ENCODE measurements at places on chromosomes 1 and 21.

DNA sequence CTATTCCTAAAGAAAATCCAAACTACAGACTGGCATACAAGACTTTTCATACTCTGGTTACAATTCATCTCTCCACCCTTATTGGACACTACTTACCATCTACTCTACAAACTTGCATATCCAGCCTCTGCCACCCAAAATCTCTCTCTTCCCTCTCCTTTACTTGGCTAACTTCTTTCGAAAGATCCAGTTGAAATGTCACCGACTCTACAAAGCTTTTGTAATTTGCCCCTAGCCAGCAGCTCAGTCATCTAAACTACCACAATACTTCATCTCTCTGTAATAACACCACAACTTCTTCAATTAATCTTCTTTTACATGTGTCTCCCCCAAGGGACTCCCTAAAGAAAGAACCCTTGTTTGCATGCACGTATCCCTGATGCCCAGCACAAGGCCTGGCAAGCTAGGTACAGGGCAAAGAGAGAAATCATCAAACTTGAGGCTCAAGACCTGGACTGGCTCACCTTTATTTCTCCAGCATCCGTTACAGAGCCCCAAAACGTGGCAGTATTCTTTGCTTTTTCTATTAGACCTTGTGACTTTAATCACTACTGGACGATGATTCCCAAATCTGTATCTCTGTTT is 2.7 kb downstream of the ZBTB21 start:
- no peak for DNase-seq

DNA sequence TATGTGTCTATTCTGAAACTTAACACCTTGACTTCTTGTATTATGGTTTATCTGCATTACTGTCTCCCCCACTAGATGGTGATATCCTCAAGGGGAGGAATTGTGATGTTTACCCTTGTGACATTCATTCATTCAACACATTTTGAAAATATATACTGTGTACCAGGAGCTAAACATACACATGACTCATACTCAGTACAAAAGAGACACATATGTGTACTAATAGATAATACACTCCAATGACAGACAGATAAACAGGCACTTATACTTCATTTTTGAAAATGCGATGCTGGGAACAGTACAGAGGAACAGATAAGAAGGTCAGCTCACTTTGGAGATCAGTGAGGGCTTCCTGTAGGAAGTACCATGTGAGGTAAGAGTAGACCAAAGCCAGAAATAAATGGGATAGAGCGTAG is 8.9 kb upstream of the RAB3GAP2 start:
- DNase-seq = no peak

GRCh38 chr1:63630666-63631065 is 37.5 kb downstream of the PGM1 start:
- no peak for DNase-seq

DNA sequence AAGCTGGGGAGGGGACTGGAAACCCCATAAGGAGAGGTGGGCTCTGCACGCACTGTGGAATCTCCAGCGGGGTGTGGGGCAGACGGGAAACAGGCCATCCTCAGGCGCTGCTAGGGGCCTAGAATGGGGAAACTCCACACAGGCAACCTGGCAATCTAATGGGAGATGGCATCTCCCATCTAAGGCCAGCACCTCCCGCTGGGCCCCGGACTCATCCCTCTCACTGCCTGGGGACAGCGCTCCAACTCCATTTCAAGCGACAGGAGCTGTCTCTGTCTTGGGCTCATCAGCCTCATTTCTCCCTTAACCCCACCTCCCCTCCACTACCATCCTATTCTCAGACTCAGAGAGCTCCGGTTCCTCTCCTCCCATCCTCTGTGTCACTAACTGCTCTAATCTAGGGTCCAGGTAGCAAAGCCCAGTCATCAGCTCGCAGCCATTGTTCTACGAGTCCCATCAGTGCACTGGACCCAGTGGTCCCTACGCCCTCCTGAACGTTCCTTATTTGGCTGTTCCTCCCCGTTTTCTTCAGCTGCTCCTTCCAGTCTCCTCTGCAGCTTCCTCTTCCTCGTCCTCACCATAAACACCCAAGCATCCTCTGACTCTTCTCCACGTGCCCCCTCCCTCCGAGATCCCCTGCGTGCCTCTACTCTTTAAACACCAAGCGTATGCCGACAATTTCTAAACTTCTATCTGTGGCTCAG is 93.4 kb upstream of the CASZ1 start:
- DNase-seq = no peak

DNA sequence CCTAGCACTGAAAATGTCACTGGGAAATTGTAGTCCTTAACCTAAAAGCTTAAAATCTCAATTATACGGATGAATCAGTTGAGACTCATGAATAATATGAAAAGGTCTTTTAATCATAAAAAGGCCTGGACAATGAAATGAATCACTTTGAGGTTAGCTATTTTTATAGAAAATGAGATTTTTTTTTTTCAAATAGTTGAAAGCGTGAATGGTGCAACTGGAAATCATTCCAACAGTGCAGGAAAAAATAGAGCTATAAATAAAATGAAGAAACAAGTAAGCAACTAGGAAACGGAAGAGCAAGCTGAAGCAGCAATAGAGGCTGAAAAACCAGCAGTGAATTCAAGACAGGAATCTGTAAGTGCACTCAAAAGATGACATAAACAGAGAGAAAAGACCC is 142.9 kb downstream of the BACH1 start:
- DNase-seq = no peak

DNA sequence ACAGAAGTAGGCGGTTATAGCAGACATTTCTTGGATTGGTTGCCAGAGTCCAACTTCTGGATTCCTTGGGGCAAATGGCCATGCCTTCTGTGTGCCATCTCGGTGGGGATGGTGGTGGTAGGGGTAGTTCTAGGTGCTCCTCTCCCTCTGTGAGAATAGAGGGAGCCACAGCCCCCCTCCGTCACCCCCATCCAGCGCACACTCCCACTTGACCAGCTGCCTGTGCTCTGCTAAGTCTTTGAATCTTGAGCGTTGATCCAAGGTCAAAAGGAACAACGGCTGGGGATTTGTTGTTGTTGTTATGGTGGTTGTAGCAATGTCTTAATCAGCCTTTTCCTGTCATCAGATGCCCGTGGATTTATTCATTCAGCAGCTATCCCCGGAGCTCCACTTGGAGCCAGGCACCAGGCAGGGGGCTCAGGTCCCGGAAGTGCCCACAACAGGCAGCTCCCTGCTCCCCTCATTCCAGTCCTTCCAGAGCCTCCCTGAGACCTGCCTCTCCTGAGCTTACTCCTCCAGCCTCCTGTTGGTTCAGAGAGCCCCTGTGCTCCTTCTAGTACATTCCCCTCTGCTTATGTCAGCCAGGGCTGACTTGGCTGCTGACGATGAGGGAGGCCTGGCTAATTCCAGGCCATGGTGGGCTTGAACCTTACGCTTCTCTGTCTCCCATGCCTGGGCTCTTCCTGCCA is 146.6 kb upstream of the WNT4 start:
- no peak for DNase-seq

- no peak for DNase-seq
Observed at GRCh38 chr1:27436204-27437159, 44.1 kb downstream of the GPR3 start.

DNA sequence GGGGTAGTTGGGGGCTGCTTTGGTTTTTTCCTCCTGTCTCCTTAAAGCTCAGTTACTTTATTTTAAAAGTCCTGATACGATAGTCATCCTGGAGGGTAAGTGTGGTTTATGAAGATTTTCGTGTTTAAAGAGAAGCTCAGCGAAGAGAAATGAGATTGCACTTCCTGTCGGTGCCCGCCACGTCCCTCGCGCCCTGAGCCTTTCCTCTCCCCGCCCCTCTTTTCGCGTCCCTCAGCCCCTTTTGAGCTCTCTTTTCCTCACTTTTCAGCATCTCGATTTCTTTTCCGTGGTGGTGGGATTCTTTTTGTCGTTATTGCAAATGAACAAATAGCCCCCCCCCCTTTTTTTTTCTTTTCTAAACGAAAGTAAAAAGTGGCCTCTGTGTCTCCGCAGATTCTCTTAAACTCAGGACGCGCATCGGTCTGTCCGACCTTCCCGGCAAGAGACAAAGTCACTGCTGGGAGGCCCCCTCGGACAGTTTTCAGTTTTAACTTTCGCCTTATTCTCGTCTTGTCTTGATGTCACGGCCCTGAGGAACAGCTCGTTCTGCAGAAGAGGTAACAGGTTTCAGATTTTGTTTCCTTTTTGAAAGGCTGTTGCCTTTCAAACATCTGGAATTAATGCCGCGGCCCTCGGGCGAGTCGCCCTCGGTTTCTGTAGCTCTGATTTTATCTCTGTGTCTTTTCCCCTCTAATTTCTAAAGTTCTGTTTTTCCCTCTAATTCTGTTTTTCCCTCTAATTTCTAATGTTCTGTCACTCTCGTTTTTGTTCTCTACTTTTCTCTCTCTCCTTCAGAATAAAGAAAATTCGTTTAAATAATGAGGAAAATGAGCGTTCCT is 1.0 kb upstream of the DMRTA2 start:
- no peak for DNase-seq

DNA sequence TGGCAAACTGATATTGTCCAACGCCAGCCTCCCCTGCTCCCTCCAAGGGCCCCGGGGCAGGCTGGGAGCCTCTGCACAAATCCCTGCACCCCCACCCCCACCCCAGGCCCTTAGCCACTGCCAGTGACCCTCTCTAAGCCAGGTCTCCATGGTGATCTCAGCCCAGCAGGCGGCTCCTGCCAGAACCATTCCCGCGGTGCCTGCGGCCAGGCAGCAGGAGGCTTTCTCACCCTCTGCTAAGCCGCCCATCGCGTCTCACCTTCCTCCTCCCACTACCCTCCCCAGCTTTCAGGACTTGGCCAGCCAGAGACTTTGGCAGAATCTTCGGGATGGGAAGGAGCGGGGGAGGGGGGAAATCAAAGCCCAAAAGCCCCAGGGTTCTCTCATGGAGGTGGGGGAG is 46.8 kb upstream of the WASF2 start:
- no peak for DNase-seq

DNA sequence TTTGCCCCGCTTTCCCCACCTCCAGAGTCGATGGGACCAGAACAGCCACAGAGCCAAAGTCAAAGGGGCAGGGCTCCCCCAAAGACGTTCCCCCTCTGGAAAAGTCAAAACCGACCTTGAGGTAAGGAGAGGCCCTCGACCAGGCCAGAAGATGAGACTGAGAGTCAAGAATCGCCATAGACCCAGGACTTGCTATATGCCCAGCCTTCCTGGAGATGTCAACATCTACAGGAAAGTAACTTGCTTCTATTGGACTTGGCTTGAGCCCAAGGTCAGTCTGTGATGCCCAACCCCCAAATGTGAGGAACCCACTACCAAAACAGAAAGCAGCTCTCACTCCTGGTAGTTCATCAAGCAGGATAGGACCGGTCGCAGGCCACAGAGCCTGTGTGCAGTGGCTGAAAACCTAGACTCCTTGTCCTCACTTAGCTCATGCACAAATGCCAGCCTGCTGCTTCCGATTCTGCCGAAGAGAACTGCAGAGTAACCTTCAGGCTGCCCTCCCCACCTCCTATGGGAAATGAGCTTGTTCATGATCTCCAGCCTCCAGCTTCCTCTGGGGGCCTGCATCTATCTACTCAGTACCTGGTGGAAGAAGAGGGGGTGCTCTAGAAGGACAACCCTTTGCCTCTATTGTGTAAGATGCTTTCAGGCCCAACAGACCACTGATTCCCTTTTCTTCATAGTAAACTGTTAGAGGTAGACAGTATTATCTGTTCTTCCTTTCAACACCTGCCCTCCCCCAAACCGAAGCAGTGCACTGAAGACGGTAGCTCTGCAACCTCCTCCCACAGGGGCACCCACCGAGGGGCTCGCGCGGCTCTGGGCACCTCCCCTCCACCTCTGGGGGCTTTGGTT is 1.4 kb downstream of the ACOT7 start:
- no peak for DNase-seq

DNA sequence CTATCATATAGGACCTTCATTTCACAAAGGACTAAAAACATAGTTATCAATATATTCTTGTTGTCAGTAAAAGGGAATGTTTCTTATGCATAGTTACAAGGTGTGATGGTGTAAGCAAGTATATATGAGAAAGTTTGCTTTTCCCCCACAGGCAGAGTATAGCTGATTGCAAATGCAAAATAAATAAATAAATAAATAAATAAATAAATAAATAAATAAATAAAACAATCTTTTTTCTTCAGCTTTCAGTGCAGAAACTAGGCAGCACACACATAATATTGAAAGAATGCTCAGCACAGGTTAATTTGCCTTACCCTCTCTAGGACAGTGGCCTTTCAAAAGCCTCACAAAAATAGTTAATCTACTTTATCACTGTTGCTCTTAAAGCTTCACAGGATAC is 138.8 kb downstream of the BRINP3 start:
- DNase-seq = no peak

DNA sequence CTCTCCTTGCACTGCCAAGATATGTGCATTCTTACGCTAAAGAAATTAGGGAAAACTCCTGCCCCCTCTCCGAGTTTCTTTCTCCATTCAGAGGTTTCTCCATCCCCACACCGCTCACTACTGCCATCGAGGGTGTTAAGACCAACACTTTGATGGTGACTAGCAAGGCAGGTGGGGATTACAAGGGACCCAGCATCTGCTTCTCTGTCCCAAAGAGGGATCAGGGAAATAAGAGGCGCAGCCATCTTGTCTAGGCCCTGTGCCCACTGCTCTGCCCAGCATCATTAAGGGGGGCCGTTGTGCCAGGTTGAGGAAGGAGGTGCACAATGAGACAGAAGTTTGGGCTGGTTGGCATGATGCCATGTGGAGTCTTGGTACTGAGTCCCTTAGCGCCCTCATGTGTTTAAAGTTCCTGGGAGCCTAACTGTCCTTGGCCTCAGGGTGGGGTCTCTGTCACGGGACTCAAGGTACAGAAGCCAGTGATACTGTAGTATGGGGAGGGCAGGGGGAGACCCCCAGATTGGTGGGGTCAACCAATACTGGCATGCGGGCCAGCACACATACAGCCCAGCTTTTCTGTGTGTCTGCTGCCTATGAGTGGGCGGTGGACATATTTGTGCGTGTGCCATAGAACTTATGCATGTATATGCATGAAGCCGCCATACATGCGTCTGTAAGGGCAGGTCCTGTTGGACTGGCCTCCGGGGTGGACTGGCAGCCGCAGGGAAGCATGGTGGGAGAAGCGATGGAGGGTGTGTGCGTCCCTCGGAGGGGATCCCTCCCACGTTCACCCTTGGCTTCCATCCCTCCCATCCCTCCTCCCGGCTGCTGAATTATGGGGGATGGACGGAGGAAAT is 5.5 kb downstream of the EFNA3 start:
- DNase-seq = no peak

- no peak for DNase-seq
Observed at GRCh38 chr1:56265216-56265615, 314.1 kb downstream of the PLPP3 start.

GRCh38 chr1:226217273-226217672 is 6.2 kb upstream of the MIXL1 start:
- no peak for DNase-seq

DNA sequence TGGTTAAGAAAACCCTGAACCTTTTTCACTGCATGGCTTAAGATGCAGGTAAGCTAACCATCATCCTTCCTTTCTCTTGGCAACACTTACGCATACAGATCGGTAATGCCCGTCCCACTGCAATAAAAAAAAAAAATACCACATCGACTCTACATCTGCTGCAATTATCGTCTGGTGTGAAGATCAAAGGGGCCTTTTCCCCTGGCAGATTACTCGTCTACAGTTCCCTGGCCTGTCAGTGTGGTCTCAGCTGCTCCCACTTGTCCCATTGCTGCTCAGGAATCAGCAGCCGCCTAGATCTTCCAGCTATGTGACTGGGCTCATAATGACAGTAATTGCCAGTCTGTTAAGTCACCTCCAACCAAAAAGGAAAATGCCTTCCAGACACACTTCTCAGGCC is 133.1 kb downstream of the SETD4 start:
- DNase-seq = no peak

- DNase-seq = no peak
Observed at GRCh38 chr1:29478879-29479278, 242.6 kb downstream of the PTPRU start.

All from thoracic aorta (tissue), 2 donors.